ENCODE measurements at places on chromosomes 13 and 19. TPM values are rescaled to one million over a fixed set of nuclear protein-coding genes. Genes with fewer than 3 reads are reported as not detected.

DNA sequence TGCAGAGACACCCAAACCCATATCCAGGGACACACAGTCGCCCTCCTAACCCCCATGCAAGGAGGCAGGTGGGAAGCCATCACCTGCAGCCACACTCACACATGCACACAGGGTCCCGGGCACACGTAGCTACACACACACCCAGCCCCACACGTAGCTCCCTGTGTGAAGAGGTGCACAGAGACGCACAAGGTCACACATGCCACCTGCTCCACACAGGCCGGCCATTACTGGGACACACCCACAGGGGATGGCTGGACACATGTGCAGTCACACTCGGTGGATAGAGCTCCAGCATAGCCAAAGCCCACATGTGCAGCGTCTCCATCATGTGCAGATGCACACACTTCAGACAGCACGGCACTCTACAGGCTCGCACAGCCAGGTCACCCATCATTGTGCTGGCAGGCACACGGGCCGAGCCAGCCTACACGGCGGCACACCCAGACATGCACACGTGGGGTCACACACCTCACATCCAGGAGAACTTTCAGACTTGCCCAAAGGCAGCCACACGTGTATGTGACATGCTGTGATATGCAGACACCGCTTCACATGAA lies 1.1 kb downstream of the ZNF835 start:
- H3K4me1 ChIP-seq: peaks cover 15% of the 10 kb centered on the region
- DNase-seq: no peak
- H3K27me3 ChIP-seq: no peaks in the 10 kb centered on the region
- peak overlapping the region; percentile 39 for H3K27ac ChIP-seq
- H3K36me3 ChIP-seq: peaks cover 13% of the 10 kb centered on the region
- H3K4me3 ChIP-seq: peak overlapping the region; percentile 82

Gene ZNF471
- 1.5 TPM for total RNA-seq

Gene HMGB1
- 827 TPM for total RNA-seq

Gene ZNF780B
- 28.3 TPM for total RNA-seq

DNA sequence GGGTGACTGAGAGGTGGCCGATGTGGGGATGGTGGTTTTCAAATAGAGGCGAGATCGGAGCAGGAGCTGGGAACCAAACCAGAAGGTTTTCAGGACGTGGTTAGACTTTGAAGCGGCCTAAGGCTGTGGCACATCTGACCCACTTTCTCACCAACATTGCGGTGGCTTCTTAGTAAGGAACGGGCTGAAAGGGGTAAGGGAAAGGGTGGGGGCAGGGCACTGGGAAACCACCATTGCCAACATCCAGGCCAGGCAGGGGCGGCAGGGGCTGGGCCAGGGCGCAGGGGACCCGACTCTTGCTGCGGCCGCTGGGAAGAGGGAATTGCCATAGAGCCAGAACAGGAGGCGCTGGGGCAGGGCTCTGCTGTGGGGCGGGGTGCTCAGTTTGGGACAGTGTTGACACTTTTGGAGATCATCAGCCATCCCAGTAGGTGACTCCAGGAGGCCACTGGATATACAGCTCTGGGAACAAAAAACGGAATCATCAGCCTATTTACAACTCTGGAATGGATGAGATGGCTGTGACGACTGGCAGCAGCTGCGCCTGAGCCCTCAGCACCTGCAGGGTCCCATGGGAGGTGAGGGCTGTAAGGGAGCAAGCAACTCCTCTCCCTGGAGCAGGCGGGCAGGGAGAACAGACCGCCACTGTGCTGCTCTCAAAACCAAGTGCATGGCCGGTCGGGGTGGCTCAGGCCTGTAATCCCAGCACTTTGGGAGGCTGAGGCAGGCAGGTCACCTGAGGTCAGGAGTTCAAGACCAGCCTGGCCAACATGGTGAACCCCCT lies 52.2 kb downstream of the IRS2 start:
- H3K4me3 ChIP-seq: no peak overlapping the region
- H3K4me1 ChIP-seq: peaks cover 5% of the 10 kb centered on the region
- H3K36me3 ChIP-seq: no peaks in the 10 kb centered on the region
- no peak overlapping the region for H3K27ac ChIP-seq
- H3K27me3 ChIP-seq: no peaks in the 10 kb centered on the region
- no peak for DNase-seq

GRCh38 chr19:5696196-5697021 lies 6.3 kb downstream of the RPL36 start:
- peaks cover 33% of the 10 kb centered on the region for H3K36me3 ChIP-seq
- H3K27me3 ChIP-seq: no peaks in the 10 kb centered on the region
- peaks cover 10% of the 10 kb centered on the region for H3K4me1 ChIP-seq
- H3K4me3 ChIP-seq: no peak overlapping the region
- peak overlapping the region; percentile 46 for H3K27ac ChIP-seq
- DNase-seq: no peak

Gene LPAR6
- 56.7 TPM for total RNA-seq

DNA sequence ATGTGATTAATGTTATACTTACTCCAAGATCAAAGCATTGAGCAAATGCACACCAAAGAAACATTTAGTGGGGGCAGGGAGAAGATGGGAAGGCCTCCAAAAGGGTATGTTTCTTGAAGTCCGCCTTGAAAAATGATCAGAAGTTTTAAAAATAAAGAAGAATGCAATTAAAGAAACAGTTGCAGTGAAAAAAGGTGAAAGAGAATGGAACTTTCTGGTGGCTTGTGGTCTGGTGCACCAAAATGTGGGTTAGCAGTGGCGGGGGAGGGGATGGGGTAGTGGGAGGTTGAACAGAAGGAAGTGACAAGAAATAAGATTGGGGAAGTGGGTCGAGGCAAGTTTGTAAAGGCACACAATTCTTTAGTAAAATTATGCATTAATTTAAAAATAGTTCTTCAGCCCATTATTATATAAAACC lies 2.5 kb downstream of the LCP1 start:
- H3K4me1 ChIP-seq: peaks cover 66% of the 10 kb centered on the region
- peak; percentile 89 for DNase-seq
- H3K4me3 ChIP-seq: peak overlapping the region; percentile 93
- peak overlapping the region; percentile 98 for H3K27ac ChIP-seq

DNA sequence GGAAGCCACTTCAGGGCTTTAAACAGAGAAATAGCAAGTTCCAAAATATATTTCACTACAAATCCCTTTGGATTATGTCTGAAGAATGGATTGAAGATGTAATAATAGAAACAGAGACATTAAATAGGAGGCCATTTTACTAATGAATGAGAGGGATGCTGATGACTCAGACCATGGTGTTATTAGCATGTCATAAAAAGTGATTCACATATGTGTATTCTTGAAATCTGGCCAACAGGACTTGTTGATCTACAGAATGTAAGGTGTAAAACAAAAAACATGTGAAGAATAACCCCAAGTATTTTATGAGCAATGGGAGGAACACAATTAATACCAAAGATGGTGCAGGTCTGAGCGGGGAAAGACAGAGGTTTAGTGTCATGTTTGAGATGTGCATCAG lies 873.7 kb downstream of the SLITRK5 start:
- no peaks in the 10 kb centered on the region for H3K36me3 ChIP-seq
- H3K27me3 ChIP-seq: no peaks in the 10 kb centered on the region
- H3K27ac ChIP-seq: no peak overlapping the region
- H3K4me3 ChIP-seq: no peak overlapping the region

GRCh38 chr13:76656500-76656899 lies 229.7 kb downstream of the KCTD12 start:
- no peaks in the 10 kb centered on the region for H3K36me3 ChIP-seq
- no peaks in the 10 kb centered on the region for H3K4me1 ChIP-seq
- H3K4me3 ChIP-seq: no peak overlapping the region
- no peak for DNase-seq
- H3K27me3 ChIP-seq: no peaks in the 10 kb centered on the region
- no peak overlapping the region for H3K27ac ChIP-seq

Gene DCLK1
- total RNA-seq: not detected

DNA sequence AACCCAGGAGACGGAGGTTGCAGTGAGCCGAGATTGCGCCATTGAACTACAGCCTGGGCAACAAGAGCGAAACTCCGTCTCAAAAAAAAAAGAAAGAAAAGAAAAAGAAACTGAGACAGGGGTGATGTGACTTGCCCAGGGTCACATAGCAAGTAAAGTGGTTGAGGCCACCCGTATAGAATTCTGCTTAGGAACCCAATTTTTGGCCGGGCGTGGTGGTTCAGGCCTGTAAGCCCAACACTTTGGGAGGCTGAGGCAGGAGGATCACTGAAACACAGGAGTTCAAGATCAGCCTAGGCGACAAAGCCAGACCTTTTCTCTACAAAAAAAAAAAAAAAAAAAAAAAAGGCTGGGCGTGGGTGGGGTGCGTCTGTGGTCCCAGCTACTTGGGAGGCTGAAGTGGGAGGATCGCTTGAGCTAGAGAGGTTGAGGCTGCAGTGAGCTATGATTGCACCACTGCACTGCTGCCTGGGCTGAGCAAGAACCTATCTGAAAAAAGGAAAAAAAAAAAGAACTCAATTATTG lies 1.3 kb downstream of the SNRPA start:
- peaks cover 57% of the 10 kb centered on the region for H3K36me3 ChIP-seq
- no peak for DNase-seq
- H3K4me3 ChIP-seq: peak overlapping the region; percentile 100
- H3K27ac ChIP-seq: peak overlapping the region; percentile 100
- peaks cover 57% of the 10 kb centered on the region for H3K4me1 ChIP-seq

Gene VN1R4
- not detected for total RNA-seq

DNA sequence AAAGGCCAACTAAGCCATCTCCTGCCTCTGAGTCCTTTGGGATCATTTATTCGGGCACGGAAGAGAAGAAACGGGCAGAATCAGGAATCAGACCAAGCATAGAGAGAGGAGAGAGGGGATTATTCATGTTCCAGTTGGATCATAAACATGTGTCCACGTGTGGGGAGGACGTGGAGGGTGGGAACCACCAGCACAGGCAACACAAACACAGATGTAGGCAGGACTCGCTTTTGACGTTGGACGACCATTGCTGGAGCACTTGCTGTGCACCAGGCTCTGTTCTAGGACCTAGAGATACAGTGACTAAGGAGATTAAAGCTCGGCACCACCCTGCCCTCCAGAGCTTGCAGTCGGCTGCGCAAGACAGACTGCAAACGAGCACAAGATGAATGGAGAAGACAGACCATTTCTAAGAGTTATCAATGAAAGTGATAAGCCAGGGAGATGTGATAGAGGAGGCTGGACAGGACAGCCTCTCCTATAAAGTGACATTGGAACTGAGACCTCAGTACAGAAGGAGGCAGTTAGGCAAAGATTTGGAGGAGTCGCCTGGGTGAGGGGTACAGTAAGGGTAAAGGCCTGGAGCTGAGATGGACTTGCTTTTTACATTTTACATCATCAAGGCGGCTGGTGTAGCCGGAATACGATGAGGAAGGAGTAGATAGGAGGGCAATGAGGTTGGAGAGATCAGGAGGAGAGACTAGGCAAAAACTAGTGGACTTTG lies 716 bp downstream of the SH2D3A start:
- peaks cover 50% of the 10 kb centered on the region for H3K4me1 ChIP-seq
- peak overlapping the region; percentile 89 for H3K4me3 ChIP-seq
- H3K36me3 ChIP-seq: peaks cover 5% of the 10 kb centered on the region

- H3K27ac ChIP-seq: peak overlapping the region; percentile 89
- peaks cover 31% of the 10 kb centered on the region for H3K4me1 ChIP-seq
- DNase-seq: no peak
These were observed 1.1 kb downstream of the KLHL26 start for GRCh38 chr19:18637673-18638630.

DNA sequence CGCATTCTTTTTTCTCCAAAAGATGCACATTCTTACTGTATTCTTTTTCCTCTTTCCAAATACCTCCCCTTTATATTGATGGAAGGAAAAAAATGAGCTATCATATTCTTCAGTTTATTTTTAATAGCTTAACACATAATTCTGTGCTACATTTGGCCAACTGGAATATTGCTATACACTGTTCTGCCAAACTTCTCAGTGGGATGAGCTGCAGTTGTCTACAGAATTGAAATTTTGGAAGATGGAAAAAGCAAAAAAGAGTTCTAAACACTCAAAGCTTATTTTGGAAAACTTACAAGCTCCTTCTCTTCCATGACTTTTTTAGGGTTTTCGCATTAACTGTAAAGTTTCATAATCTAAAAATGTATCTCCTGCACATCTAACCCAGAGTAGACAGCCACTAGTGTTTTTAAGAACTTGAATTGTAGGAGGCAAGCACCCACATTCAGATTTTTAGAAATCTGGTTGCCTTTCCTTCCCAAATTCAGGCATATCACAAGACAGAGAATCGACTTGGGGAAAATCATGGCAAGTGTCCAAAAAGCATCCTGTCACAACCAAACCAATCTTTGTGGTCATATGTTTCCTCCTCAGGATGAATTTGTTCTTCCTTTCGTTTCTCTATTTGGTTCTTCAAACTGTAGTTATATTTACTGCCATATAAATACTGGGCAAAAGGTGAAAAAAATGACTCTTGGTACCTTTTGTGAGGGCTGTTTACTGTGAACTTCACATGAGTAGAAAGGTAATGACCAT lies 111.4 kb upstream of the FRY start:
- H3K36me3 ChIP-seq: no peaks in the 10 kb centered on the region
- H3K4me1 ChIP-seq: peaks cover 9% of the 10 kb centered on the region
- peaks cover 9% of the 10 kb centered on the region for H3K27me3 ChIP-seq
- no peak overlapping the region for H3K4me3 ChIP-seq
- no peak for DNase-seq

- peaks cover 27% of the 10 kb centered on the region for H3K27me3 ChIP-seq
- no peaks in the 10 kb centered on the region for H3K36me3 ChIP-seq
- no peak overlapping the region for H3K4me3 ChIP-seq
- DNase-seq: no peak
- H3K27ac ChIP-seq: no peak overlapping the region
These were observed 6.3 kb downstream of the KLK3 start for GRCh38 chr19:50861010-50861409.

DNA sequence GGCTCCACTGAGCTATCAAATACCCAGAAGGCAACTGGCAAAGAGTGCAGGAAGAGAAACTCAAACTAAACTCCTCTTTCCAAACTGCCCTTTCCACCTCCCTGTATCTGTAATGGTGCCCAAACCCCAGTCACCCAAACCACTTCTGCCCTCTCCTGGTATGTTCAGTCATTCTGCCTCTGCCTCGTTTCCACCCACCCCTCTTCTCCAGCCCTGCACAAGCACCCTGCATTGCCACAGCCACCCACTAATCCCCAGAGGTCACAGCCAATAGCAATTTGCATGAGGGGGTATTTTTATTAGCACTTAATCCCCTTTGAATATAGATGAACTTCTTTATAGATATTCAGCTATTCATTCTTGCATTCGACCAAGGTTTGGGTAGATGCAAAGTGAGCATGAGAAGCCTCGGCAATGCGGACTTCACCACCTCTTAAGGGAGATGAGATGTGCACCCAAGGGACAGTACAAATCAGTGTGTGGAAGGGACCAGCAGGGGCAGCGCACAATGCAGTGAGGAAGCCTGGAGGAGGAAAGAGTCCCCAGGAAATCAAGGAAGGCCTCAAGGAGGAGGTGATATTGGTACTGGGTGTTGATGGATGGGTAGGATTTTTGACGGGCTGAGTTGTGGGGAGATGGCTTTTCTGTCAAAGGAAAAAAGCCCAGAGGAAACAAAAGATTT lies 12.4 kb downstream of the TMEM272 start:
- no peaks in the 10 kb centered on the region for H3K27me3 ChIP-seq
- peak; percentile 75 for DNase-seq
- H3K4me3 ChIP-seq: no peak overlapping the region
- peaks cover 65% of the 10 kb centered on the region for H3K4me1 ChIP-seq
- no peak overlapping the region for H3K27ac ChIP-seq

All from activated CD4-positive, alpha-beta T cell treated with anti-CD3 and anti-CD28 coated beads, Interleukin-2, amount 10 ng/mL, durations not matched to agents 7 days and 5 days (primary cell).